Uterus (tissue), 4 donors: ENCODE measurements at places on chromosomes 11 and 22.

DNA sequence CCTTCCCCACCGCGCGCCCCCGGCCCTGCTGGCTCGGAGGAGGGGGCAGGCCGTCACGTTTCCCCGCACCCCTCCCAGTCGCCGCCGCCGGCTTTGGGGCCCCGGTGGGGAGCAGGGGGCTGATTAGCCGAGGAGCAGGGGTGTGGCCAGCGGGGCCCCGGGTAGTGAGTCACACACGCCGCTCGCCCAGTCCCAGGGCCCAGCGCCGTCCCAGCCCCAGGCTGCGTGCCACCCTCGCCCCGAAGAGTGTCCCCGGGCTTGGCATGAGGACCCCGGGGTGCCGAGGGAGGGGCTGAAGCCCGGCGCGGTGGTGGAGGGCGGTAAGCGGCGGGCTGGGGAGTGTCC lies 34.4 kb downstream of the PRDM11 start:
- DNase-seq: peak; percentile 79
- H3K27me3 ChIP-seq: no peaks in the 10 kb centered on the region
- H3K4me3 ChIP-seq: peak overlapping the region; percentile 50
- H3K27ac ChIP-seq: peak overlapping the region; percentile 86

GRCh38 chr22:47610764-47611163 lies 848.3 kb downstream of the TBC1D22A start:
- H3K36me3 ChIP-seq: no peaks in the 10 kb centered on the region
- no peak overlapping the region for H3K4me3 ChIP-seq
- H3K27ac ChIP-seq: no peak overlapping the region
- no peak for DNase-seq
- H3K4me1 ChIP-seq: no peaks in the 10 kb centered on the region
- H3K27me3 ChIP-seq: peaks cover 4% of the 10 kb centered on the region

DNA sequence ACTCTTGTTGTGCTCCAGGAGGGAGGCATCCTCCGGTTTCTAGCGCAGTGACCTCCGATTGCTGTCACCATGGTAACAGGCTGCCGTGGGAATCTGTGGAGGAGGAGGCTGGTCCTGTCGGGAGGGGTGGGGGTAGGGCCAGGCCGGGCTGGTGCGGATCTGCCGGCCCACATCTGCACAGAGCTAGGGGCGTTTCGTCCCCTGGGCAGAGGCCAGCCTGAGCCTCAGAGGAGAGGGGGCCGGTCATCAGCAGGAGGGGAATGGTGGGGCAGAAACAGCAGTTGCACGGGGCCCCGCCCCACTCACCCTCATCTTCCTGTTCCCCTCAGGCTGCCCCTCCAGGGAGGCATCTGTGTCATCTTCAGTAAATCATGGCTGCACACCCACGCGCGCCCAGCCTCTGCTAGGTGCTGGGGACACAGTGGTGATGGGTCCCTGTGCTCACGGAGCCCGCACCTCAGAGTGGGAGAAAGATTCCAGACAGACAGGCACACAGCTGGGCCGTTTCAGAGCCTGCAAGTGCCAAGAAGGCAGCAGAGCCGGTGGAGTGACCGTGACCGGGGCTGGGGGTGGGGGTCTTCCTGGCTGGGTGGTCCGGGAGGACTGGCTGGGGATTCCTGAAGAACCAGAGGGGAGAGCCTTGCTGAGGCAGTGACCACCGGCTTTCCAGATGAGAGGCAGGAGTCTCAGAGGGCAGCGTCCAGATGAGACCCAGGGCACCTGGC lies 120.5 kb downstream of the CACNA1I start:
- H3K36me3 ChIP-seq: no peaks in the 10 kb centered on the region
- no peaks in the 10 kb centered on the region for H3K27me3 ChIP-seq
- no peak for DNase-seq
- no peaks in the 10 kb centered on the region for H3K4me1 ChIP-seq
- H3K27ac ChIP-seq: no peak overlapping the region

- H3K27ac ChIP-seq: no peak overlapping the region
- no peaks in the 10 kb centered on the region for H3K4me1 ChIP-seq
- no peaks in the 10 kb centered on the region for H3K27me3 ChIP-seq
- H3K36me3 ChIP-seq: no peaks in the 10 kb centered on the region
- DNase-seq: no peak
Measured at GRCh38 chr11:76903325-76903724, 42.6 kb downstream of the ACER3 start.

DNA sequence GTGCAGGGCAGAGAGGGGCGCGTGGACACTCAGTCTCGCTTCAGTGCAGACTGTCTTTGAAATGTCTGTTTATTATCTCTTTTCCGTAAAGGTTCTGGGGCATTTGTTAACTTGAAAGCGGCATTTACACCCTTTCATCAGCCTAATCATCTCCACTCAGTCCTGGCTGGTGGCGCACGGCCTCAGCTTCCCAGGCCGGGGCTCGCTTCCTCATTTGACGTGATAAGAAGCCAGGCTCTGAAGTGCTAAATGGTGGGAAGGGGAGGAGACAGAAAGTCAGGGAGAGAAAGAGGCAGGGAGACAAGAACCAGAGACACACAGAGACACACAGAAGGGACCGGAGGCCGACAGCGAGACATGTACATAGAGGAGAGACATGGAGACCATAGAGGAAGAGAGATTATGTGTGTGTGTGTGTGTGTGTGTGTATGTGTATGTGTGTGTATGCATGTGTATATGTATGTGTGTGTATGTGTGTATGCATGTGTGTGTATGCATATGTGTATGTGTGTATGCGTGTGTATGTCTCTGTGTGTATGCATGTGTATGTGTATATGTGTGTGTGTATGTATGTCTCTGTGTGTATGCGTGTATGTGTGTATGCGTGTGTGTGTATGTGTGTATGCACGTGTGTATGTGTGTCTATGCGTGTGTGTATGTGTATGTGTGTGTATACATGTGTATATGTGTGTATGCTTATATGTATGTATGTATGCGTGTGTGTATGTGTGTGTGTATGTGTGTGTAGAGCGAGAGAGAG lies 101.5 kb downstream of the ST3GAL4 start:
- H3K4me1 ChIP-seq: no peaks in the 10 kb centered on the region
- H3K27ac ChIP-seq: no peak overlapping the region
- H3K27me3 ChIP-seq: peaks cover 3% of the 10 kb centered on the region
- no peak overlapping the region for H3K4me3 ChIP-seq
- no peak for DNase-seq
- no peaks in the 10 kb centered on the region for H3K36me3 ChIP-seq

- no peak for DNase-seq
- H3K27ac ChIP-seq: no peak overlapping the region
- H3K4me3 ChIP-seq: no peak overlapping the region
Measured at GRCh38 chr22:31532060-31532459, 35.7 kb downstream of the SFI1 start.

DNA sequence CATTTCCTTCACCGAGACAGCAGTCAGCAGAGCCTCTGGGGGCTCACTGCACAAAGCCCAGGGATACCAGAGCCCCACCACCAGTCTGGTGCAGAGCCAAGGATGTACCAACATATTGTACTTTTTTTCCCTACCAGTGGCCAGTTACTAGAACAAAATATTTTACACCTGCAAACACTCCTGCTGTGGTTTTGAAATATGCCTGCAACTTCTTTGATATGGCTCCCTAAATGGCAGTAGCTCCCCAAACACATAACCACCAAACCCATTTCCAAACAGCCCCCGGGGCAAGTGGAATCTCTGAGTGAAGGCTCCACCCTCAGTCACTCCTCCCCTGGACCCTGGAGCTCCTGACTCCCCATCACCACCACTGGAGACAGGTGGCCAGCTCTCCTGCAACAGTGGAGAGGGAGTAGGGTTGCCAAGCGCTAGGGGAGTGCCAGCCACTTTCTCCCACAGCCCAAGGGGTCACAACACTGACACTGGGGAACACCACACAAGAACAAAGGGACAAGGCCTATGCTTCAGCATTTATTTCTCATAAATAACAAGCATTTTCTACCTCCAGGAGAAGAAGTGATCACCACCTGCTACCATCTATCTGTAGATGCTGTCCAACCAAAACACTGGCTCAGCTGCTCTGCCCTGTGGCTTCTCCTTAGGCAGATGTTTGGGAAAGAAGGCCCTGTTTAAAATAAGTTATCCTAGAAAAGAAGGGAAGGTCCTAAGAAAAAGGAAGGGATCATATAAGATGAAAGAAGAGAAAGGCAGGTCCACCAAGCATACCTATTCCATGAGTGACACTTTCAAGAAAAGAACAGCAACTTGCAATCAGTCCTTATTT lies 15.1 kb downstream of the DGCR2 start:
- no peaks in the 10 kb centered on the region for H3K27me3 ChIP-seq
- no peak for DNase-seq
- peaks cover 12% of the 10 kb centered on the region for H3K4me1 ChIP-seq
- no peak overlapping the region for H3K4me3 ChIP-seq

DNA sequence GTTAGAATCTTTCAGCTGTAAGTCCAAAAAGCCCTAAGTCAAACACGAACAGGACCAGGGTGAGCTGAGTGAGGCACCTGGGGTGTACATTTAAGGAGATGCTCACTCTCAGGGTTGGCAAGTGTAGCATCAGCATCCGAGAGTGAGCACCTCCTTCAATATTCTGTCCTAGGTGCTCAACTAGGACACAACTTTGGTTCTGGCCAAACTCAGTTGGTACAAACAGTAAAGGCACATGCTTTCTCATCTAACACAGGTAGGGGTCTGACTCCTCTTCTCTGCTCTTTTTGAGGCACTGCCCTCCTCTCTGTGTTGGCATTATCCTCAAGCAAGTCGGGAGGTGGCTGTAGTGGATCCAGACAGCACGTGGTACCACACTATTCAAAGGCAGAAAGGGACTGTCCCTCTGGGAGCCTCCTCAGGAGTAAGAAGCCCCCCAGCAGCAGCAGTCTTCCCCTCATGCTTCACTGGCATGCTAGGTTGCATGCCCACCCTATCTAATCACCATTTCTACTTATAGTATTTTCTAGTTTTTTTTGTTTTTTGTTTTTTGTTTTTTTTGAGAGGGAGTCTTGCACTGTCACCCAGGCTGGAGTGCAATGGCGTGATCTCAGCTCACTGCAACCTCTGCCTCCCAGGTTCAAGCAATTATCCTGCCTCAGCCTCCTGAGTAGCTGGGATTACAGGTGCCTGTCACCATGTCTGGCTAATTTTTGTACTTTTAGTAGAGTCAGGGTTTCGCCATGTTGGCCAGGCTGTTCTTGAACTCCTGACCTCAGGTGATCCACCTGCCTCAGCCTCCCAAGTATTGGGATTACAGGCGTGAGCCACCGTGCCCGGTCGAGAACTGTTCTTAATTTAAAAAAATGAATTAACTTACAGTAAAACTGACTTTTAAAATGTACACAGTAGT lies 14.7 kb upstream of the MAPK1 start:
- DNase-seq: no peak
- H3K27ac ChIP-seq: no peak overlapping the region
- no peaks in the 10 kb centered on the region for H3K4me1 ChIP-seq
- no peaks in the 10 kb centered on the region for H3K36me3 ChIP-seq
- no peak overlapping the region for H3K4me3 ChIP-seq
- no peaks in the 10 kb centered on the region for H3K27me3 ChIP-seq

- H3K27me3 ChIP-seq: no peaks in the 10 kb centered on the region
- H3K4me1 ChIP-seq: no peaks in the 10 kb centered on the region
- no peak overlapping the region for H3K27ac ChIP-seq
- DNase-seq: no peak
Measured at GRCh38 chr11:119755356-119756071, 26.5 kb upstream of the NECTIN1 start.

DNA sequence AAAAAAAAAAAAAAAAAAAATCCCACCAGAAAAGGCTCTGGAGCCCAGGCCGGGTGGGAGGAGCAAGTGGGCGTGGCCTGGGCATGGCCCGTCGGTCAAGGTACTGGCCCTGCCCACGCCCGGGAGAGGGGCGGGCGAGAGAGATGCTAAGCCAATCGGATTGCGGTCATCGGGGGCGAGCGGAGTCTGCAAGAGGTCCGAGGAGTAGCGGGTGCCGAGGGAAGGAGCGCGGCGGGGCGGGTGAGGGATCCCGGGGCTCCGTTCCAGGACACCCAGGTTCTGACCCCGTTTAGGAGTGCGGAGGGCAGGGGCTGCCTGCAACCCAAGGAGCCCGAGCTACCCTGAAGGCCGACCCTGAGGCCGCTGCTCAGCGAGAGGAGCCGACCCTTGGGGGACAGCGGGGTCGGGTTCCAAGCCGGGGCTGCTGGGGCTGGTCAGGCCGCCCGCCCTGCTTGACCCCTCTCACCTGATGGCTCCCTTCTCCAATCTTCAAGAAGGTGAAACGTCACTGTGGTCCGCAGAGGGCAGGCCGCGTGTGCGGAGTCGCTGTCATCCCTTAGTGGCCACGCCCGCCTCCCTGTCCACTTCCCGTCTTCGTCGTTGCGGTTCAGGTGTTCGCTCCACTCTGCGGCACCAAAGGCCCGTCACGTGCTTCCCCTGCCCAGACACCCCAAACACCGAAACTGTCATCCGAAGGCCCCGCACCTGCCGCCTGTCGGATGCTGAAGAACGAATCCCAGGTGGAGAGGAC lies 11.1 kb upstream of the TAB1 start:
- peak; percentile 83 for DNase-seq
- peak overlapping the region; percentile 36 for H3K27ac ChIP-seq
- peak overlapping the region; percentile 47 for H3K4me3 ChIP-seq
- no peaks in the 10 kb centered on the region for H3K4me1 ChIP-seq
- no peaks in the 10 kb centered on the region for H3K27me3 ChIP-seq

DNA sequence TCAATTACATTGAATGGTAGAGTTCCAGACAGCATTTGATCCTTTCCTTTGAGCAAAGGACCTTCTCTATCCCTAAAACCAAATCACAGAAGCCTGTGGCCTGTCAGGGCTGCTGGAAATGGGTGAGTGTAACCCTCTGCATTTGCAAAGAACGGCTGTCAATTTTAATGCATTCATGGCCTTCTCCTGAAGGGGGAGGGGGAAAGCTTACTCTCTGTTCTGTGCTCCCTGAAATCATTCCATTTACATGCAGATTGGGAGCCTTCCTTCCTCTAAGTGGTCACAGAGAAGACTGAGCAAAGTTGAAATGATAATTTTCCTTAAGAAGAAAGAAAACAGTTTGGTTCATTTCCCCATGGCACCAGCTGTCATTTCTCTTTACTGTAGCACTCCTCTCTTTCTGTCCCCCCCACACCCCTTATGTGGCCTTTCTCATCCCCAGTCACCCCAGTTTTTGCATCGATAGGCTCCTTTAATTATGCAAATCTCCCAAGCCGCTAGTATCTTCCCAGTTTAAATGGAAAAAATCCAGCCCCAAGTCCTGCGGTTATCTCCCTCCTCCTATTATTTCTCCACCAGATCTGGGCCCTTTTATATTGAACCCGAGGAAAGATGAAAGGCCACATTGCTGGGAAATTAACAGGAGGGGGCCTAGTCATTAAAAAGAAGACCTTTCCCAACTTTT lies 109.4 kb upstream of the KIRREL3 start:
- H3K4me3 ChIP-seq: no peak overlapping the region
- H3K27me3 ChIP-seq: no peaks in the 10 kb centered on the region
- H3K36me3 ChIP-seq: no peaks in the 10 kb centered on the region
- H3K27ac ChIP-seq: no peak overlapping the region
